ENCODE measurements at places on chromosomes 16 and 17.
A peak's percentile ranks its signal among the peaks of the same experiment; 100 is the strongest.

DNA sequence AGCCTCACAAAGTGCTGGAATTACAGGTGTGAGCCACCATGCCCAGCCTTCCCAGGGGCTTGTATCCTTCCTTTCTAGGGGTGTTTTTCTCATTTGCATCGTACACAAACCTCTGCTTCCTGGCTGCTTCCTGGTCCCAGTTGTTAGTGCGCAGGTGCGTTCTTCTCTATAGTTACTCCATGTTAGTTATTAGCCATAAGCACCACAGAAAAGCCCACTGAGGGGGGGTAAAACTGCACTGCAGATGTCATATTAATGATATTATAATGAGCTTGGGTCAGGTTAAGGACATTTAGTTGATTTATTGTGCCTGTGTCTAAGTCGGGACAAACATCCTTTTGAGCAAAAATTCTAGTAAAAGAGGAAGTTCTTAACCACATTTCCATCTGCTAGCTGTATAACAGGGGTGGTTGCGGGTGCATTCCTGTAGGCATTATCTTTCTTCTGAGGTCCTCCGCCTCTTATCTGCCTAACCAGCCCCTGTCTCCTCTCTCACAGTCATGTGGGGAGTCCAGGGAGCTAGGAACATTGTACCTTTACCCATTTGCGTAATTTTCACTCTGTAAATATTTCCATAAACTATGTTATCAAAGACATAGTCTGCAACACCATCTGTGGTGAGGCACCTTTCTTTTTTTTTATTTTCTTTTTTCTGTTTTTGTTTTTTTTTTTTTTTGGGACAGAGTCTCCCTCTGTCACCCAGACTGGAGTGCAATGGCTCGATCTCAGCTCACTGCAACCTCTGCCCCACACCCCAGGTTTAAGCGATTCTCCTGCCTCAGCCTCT is 23.6 kb upstream of the ATF7IP2 start:
- no peak for DNase-seq

DNA sequence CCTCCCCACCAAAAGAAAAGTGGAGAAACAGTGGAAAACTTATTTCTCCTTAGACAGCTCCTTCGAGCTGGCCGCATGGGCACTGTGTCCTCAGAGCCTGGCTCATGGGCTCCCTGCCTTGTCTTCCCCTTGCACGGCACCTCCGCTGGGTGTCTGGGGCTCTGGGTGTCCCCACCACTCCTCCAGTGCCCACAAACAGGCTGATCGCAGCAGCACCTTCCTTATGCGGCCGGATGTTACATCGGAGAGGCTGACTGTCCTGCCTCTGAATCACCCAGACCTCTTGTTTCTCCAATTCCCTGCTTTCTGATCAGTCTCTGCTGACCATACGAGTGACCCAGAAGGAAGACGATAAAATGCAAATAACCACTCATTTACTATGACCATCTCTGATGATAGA is 121.7 kb downstream of the SLC39A11 start:
- DNase-seq: peak; percentile 85

DNA sequence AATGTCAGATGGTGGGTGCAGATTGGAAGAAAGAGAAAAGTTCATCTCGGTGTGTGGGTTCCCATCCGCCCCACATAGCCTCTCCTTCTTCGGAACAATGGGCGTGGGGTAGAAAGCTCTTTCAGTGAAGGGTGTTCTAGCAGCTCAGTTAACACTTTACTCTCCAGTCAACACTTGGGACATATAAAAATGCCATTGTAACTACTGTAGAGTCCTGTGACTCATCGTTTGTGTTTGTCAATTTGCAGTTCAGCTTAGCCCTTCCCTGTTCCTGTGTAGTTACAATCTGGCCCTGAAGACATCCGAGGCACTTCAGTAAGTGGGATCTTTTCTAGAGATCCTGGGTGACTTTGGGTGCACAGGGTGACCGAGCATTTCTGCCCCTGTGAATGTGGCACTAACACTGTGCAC is 11.5 kb upstream of the CLEC18C start:
- peak; percentile 85 for DNase-seq

DNA sequence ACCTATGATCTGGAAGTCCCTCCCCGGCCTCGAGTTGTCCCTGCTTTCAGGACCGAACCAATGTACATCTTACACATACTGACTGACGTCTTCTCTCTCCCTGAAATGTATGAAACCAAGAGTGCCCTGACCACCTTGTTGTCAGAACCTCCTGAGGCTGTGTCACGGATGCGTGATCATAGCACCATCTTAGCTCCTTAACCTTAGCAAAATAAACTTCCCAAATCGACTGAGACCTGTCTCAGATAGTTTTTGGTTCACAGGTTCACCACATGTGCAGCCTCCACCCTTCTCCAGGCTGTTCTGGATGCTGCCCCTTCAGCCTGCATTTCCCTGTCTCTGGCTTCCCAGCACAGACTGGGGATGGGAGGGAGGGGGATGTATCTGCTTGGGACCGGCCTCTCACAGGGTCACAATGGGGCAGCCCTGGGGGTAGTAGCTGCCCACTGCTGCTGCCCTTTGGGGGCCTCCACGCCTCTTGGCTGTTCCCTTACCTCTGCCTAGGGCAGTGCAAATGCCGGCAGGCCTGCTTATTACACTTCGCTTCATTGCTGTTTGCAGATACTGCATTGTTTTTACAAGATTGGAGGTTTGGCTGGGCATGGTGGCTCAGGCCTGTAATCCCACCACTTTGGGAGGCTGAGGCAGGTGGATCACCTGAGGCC is 69.8 kb downstream of the NT5M start:
- no peak for DNase-seq

DNA sequence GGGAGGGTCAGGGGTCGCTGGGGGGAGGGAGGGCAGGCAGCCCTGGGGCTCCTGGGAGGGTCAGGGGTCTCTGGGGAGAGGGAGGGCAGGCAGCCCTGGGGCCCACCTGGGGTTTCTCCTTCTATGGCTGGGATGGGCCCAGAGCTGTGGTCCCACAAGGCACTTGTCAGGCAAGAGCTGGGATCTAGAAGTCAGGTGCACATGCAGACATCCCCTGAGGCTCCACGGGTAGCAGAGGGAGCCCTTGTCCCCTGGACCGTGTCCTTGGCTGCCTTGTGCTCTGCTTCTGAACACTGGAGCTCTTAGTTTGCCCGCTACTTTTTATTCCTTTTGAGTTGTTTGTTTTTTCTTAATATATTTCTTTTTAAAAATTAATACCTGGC is 1.8 kb downstream of the TUBB3 start:
- DNase-seq: no peak
